Kidney epithelial cell (primary cell): ENCODE measurements at places on chromosomes 2 and 18.

- DNase-seq, result no peak
Measured at GRCh38 chr2:238868616-238869292, 20.9 kb downstream of the TWIST2 start.

- DNase-seq, result no peak
Measured at GRCh38 chr2:55093381-55093780, 43.1 kb upstream of the RTN4 start.

DNA sequence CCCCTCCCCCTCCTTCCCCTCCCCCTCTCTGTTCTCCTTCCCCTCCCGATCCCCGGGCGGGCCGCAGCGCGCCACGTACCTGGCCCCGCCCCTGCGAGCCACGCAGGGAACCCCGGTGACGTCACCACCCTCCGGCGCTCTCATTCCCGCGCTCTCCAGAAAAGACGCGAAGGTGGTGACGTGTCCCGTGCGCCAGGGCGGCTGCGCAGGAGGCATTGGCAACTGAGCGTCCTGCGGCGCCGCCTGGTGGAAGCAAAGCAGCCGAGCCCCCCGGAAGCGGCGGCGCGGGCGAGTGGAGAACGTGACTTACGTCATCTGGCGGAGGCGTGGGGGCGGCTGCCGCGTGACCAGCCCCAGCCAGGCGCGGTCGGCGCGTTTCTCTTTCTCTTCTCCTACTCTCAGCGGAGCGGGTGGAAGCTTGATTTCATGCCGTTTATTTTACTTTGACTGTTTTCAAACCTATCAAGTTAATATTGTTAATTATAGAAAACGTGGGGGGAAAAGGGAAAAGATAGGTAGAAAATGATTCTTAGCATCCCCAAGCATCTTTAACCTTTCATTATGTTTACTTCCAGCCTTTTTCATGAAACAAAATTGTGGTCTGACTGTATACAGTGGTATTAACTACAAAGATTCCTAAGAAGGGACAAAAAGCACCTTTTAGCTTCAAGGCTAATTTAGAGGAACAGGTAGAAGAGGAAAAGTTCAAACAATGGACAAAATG is 48.1 kb downstream of the C2orf42 start:
- peak; percentile 85 for DNase-seq

DNA sequence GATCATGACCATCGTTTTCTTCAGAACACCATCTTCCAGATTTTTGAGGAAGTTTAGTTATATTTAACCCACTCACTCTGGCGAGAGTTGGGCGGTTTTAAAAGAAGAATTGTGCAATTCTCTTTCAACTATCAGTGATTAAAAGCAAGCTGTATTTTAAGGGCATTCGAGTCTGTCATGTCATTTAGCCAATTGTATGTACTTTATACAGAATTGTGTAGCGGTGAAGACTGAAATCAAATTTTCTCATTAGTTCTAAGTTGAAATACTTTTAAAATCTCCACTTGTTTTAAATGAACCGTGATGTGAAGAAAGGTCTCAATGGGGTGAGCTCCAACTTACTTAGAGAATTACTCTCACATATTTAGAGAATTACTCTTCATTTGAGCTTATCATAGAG is 214.6 kb upstream of the DTNA start:
- DNase-seq, result no peak

DNA sequence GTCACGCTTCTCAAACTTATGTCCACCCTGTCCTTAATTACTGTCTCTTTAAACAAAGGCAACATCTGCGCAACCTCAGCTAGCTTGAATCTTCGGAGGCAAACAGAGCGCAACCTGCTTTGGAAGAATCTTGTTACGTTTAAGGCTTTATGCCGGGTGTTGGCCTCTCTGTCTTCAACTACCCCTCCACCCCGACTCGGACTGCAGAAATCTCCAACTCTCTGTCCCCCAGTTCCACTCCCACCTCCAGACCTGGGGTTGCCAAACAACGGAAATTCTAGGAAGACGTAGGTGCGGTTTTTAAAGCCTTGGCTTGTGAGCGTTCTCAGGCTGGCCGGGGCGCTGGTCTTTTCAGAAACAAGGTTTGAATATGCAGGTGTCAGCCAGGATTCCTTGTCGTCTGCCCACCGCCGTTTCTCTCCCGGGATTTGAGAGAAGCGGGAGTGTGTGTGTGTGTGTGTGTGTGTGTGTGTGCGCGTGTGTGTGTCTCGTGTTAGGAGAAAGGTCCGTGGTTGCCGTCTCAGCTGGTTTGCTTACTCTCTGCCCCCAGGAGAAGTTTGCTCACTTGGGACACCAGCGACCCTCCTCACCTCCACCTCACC is 1.1 kb upstream of the ONECUT2 start:
- DNase-seq, result no peak

- no peak for DNase-seq
Measured at GRCh38 chr2:144462266-144462665, 57.7 kb downstream of the ZEB2 start.

DNA sequence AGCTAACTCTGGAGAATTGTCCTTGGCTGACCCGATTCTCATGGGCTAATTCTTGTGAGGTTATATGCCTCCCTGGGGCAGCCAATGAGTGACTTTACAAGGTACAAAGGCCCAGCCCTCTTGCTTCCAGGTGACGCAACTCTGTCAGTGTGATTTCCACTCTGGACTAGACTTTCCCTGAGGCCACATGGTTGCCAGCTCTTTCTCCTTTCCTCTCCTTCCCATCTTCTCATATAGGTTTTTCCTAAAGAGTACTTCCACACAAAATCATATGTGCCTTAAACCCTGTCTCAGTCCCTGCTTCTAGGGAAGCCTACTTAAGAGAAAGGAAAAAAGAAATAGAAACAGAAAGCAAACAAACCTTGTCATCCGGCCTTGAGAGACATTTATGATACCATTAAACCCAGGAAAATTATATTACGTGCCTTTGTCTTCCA is 226.2 kb upstream of the ZSWIM2 start:
- DNase-seq, result no peak

DNA sequence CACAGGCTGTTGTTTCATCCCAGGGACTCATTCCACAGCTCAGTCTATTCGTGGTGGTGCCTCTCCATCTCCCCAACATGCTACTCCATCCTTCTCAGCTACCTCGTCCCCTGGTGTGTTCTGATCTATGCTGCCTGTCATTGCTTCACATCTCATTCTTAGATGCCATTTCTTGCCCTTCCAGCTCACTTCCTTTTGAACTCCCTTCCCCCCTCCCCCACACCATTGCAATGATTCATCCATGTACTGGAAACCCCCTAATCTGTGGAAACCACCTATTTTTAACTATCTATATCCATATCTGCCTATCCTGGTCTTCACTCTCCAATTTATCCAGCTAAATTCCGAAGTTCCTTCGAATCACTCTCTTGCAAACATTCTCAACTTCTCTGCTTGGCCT is 65.7 kb upstream of the PARD3B start:
- peak; percentile 49 for DNase-seq

DNA sequence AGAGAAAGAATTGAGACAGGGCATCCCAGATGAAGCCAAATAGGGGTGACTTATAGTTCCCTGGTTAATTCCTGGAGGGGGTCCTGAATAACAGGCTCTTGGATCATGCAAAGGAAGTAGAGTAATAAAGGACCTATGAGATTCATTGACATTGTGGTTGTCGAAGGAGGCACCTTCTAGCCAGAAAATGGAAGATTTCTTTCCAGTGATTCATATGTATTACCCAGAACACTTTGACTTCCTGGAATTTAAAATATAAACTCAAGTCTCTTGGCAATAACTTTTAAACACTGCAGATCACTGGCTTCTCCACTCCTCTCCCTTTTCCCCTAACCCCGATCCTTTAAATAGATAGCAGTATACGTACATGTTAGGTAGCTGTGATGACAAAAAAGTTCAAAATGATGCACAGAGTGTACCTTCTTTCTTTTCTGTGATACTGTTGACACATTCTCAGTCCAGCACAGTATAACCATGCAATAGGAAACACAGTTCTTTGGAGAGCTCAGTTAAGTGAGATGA is 211.8 kb downstream of the LTBP1 start:
- no peak for DNase-seq

DNA sequence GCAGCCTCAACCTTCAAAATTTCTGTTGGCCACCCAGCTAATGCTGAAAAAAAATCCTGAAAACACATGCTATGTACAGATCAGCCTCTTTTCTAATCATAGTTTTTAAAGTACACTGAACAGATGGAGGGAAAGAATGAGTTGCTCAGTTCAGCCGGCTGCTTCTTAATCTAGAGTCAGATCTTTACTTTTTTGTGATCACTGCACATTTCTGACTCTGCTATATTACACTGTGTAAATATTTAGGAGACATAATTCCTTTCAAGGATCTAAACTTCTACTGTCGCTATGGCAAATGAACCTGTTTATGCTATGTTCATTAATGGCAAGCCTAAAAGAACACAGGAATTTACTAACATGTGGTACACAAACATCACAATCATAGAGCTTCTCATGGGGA is 114.2 kb downstream of the SRBD1 start:
- DNase-seq, result no peak

- DNase-seq, result no peak
Measured at GRCh38 chr2:184597571-184597991, 748 bp upstream of the ZNF804A start.

DNA sequence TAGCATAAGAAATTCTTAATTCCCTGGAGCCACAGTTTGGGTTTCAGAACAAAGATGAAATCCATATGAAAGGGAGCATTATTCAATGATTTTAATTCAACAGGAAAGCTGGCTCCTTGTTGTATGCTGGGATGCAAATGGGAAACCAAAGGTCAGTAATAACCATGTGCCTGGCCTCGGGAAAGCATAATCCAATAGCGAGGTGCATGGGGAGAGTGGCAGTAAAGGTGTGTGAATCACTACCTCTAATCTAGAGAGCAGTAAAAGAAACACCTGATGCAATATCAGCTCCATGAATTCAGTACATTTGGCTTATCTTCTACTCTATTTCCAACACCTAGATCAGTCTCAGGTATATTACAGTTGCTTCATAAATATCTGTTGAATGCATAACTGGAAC is 220.1 kb downstream of the FBXO15 start:
- no peak for DNase-seq

GRCh38 chr2:28547906-28548600 is 52.2 kb downstream of the PLB1 start:
- DNase-seq, result no peak

GRCh38 chr18:27120246-27120645 is 64.9 kb downstream of the CHST9 start:
- peak; percentile 39 for DNase-seq

DNA sequence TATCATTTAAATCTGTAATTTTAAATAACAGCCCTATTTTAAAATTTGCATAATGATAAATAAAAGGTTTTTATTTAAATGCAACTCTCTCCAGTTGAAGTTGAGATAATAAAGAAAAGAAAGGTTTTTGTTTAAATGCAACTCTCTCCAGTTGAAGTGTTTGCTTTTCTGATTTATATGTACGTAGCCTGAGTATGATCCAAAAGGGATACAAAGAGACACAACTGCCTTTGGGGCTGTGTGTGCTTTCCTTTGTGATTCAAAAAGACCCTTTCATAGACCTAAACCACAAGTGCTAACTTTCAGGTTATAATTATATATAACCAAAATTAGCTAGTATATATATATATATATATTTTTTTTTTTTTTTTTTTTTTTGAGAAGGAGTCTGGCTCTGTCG is 76.2 kb upstream of the MFF start:
- DNase-seq, result no peak

DNA sequence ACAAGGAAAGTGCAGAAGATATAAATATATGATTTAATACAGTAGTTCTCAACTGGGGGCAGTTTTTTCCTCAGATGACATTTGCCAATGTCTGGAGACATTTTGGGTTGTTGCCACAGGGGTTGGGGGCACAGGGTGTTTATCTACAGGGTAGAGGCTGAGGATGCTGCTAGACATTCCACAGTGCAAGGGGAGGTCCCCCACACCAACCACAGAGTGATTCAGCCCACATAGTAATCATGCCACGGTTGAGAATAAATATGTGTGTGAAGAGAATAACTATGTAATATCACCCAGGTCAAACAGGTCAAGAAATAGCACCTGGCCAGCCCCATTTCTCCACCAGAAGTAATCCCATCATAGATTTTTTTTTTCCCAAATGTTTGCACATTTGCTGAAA is 17.9 kb downstream of the DYSF start:
- DNase-seq, result peak; percentile 41

- DNase-seq, result no peak
Measured at GRCh38 chr2:142270291-142270690, 139.5 kb upstream of the LRP1B start.

GRCh38 chr2:70932631-70933230 is 3.0 kb upstream of the ATP6V1B1 start:
- DNase-seq, result no peak

- no peak for DNase-seq
Measured at GRCh38 chr18:37402735-37403099, 162.9 kb downstream of the CELF4 start.

- no peak for DNase-seq
Measured at GRCh38 chr18:32877371-32877770, 104.5 kb upstream of the KLHL14 start.

- no peak for DNase-seq
Measured at GRCh38 chr2:25561136-25561850, 112.1 kb downstream of the DTNB start.

DNA sequence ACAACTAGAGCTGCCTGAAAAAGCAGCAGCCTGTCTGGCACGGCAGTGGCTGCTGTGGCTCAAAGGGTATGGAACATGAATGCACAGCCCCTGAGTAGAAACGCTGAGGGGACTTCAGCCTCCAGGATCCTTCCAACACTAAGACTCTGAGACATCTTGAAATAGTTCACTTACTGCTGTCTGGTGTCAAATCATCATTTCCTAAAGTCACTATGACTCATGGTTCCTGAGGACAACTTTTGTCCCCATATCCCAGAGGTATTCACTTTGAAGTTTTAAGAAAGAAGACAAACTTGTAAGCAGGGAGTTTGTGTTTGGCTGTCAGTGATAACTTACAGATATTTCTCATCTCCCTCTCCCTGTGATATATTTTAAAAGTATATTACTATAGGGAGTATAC is 33.3 kb upstream of the NEB start:
- no peak for DNase-seq

GRCh38 chr2:217120429-217120828 is 260.6 kb upstream of the TNP1 start:
- no peak for DNase-seq

DNA sequence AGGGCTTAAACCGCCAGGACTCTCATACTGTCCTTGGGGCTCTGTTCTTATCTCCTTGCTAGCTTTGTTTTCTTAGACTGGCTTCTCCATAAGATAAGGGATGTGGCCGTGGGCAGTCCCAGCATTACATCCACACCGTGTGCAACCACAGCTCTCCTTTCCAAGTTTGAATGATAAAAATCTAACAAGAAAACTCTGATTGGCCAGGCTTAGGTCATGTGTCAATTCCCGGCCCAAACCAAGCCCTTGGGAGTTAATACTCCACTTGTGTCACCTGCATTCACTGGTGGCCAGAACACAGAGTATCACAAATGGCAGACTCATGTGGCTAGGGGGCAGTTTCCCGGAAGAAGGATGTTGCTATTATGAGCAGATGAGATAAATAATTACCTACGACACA is 43.2 kb upstream of the KDM3A start:
- no peak for DNase-seq
